ENCODE measurements at places on chromosomes 5 and 9.

- DNase-seq = no peak
These were observed 44.6 kb downstream of the TIMD4 start for GRCh38 chr5:156918311-156918845.

DNA sequence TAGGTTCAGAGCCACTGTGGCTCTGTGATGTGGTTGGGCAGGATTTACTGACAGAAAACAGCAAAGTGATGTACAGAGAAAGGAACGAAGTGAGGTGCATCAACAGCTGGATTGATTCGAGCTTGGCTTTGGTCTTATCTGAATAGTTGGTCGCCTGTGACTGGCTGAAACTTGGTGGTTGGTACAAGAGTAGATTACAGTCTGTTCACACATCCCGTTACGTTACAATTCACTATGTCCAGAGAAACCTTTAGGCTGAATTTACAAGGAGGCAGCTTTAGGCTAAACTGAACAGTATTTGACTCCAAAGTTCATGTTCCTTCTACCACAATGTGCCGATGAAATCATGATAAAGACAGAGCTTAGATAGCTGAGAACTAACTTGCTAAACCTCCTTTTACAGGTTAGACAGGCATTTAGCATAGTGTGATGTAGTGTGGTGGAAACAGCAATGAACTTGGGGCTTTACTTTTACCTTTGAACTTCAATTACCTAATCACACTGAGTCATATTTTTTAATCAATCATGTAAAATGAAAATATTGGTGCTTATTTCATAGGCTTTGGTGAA is 210.2 kb upstream of the PUM3 start:
- no peak for DNase-seq

- no peak for DNase-seq
These were observed 291.4 kb downstream of the MCTP1 start for GRCh38 chr5:94993491-94993890.

DNA sequence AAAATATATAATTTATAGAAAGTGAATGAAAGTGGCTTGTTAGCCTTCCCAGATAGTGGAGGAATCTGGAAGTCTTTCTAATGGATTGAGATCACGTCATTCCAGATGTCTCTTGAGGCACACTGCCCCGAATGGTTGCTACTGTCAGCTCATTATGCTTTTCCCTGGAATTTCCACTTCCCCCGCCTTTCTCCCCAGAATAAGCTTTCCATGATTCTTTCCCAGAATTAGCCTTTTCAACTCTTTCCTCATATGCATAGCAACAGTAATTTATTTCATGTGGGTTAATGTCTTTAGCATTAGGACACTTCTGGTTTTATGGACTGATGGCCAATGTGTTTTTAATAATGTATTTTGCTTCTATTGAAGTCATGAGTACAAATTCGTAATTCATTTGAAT is 81.5 kb downstream of the PALM2AKAP2 start:
- no peak for DNase-seq

- no peak for DNase-seq
These were observed 732.9 kb downstream of the MTRR start for GRCh38 chr5:8601831-8602354.

GRCh38 chr9:105194234-105194633 is 50.2 kb upstream of the SLC44A1 start:
- no peak for DNase-seq

Measured in activated naive CD8-positive, alpha-beta T cell treated with anti-CD3 and anti-CD28 coated beads, Interleukin-2, amount 50 U/mL, for 16 hours (primary cell).